KBM-7 (cell line): ENCODE measurements at places on chromosomes 12 and 14.

DNA sequence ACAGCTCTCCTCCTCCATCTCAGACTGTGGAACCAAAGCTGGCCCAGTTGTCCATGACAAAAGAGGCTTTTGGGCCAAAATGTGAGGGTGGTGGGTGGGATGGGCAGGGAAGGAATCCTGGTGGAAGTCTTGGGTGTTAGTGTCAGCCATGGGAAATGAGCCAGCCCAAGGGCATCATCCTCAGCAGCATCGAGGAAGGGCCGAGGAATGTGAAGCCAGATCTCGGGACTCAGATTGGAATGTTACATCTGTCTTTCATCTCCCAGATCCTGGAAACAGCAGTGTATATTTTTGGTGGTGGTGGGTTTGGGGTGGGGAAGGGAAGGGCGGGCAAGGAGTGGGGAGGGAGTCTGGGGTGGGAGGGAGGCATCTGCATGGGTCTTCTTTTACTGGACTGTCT, 11.8 kb upstream of the TAMALIN start:
- no peak for DNase-seq

DNA sequence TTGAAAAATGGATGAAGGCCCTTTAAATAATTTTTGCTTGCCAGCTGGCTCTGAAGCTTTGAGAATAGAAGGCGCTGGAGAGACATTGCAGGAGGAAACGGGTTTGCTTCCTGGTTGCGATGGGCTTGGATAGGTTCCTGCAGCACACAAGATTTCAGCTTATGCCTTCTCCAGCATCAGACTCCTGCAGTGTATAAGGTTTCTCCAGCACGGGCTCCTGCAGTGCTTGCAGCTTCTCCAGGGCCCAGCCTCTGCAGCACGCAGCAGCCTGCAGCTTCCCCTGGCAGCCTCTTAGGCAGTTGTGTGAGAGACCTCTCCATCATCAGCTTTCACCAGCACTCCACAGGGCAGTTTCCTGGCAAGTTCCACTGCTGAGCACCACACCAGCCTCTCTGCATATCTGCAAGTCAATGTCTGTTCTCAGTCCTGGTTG, 78.7 kb upstream of the ZDHHC17 start:
- peak; percentile 32 for DNase-seq

GRCh38 chr12:104433061-104433460, 23.7 kb upstream of the CHST11 start:
- no peak for DNase-seq

GRCh38 chr14:50228313-50228712, 3.1 kb downstream of the SOS2 start:
- no peak for DNase-seq

- DNase-seq, result no peak
These were observed 691.4 kb upstream of the TBX3 start for GRCh38 chr12:115375186-115375991.

DNA sequence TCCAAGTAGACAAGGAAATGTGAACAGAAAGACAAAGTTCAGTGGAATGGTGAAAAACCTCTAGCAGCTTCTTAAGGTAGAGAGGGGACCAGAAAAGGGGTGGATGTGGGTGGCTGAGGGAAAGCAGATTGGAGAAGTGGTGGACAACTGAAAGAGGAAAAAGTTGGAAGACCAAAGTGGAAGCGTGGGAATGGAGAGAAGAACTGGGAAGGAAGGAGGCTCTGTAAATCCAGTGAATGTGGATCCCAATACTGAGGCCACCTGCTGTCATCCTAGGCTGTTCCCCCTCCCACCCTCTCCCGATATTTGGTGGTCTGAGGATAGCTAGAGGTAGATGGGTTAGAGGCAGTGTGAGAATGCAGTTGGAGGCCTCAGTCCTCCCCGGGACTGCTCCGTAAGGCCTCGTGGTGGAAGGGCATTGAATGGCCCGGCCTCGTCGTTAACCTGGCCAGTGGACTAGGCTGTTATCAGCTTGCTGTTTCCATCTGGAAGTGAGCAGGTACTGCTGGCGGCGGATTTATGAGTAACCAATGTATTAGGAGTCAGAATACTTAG, 822 bp upstream of the POU6F1 start:
- DNase-seq, result no peak

- DNase-seq, result no peak
These were observed 33.0 kb downstream of the SAV1 start for GRCh38 chr14:50635141-50635540.

- DNase-seq, result peak; percentile 26
These were observed at the start of gene CLEC7A for GRCh38 chr12:10130042-10130441. Gene CLEC7A, minus strand, starts transcription at chr12:10130199. Its CDS starts 117 bp downstream, at chr12:10130082.

- no peak for DNase-seq
These were observed 11.4 kb upstream of the RNF34 start for GRCh38 chr12:121388421-121388981.

DNA sequence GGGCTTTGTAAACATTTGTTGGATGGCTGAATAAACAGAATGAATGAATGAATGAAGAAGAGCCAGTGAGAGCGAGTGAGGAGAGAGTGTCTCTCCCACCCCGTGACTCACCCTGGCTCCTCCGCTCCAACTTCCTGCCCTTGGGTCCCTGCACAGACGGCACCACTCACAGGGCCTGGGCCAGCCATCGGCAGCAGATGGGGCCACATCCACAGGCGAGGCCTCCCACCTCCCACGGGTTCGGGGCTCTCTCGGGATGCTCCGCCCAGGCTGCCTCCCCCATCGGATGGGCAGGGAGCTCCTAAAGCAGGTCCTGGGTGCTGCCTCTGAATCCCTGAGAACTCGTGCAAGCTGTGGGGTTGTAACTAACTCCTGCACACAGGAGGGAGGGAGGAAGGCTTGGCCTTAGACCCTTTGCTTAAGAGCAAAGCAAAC, 41.3 kb downstream of the CCNK start:
- no peak for DNase-seq

DNA sequence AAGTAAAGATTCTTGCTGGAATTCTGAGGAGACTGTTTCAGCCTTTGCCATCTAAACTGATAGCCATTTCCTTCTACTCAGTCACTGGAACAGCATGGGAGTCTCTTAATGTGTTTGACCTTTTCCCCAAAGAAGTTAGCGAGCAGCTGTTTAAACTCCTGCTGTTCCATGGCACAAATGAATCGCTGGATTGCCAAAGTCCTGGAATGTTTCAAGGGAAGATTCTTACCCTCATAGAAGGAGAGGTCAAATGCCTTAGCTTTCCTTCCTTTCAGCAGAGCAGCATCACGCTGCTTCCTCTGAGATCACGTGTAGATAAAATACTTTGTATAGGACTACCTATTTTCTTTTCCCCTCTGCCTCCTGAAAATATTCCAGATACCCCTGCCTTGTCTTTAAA, 10.5 kb upstream of the NR2C1 start:
- DNase-seq, result no peak

DNA sequence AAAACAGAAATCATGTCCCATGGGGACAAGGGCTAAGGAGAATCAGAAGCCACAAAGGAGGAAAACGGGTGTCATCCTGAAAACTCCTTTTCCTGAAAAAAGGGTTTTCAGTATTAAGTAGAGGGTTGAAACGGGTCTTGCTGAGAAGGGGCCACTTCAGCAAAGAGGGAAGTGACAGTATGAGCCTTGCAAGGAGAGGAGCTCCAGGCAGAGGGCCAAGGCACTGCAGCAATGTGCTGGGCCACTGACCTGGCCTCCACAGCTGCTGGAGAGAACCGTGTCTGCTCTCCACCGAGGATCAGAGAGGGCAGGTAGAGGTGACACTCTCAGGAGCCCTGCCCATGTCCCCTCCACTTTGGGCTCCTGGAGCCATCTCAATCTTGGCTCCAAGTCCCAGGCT, 103.3 kb downstream of the NCOR2 start:
- DNase-seq, result peak; percentile 37

- DNase-seq, result no peak
These were observed 1552.1 kb upstream of the SEL1L start for GRCh38 chr14:83085725-83086124.
